ENCODE measurements at places on chromosomes 16 and 17.

DNA sequence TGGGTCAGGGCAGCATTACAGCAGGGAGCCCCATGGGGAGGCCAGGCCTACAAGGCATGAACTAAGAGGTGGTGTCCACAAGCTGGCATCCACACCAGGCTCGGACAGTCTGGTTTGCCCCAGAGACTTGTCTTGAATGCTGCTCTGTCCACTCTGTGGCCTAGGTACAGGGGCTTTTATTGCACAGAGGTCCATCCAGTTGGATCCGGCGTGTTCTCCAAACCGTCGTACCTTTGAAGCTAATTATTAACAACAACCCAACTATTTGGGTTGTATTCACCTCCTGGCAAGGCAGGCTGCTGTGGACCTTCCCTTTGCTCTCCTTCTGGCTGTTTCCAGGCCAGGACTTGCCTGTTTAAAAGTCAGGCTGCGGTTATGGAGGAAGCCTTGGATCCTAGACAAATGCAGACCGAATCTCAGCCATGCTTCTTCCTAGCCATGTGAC, 123.4 kb downstream of the CLEC16A start:
- DNase-seq = no peak

DNA sequence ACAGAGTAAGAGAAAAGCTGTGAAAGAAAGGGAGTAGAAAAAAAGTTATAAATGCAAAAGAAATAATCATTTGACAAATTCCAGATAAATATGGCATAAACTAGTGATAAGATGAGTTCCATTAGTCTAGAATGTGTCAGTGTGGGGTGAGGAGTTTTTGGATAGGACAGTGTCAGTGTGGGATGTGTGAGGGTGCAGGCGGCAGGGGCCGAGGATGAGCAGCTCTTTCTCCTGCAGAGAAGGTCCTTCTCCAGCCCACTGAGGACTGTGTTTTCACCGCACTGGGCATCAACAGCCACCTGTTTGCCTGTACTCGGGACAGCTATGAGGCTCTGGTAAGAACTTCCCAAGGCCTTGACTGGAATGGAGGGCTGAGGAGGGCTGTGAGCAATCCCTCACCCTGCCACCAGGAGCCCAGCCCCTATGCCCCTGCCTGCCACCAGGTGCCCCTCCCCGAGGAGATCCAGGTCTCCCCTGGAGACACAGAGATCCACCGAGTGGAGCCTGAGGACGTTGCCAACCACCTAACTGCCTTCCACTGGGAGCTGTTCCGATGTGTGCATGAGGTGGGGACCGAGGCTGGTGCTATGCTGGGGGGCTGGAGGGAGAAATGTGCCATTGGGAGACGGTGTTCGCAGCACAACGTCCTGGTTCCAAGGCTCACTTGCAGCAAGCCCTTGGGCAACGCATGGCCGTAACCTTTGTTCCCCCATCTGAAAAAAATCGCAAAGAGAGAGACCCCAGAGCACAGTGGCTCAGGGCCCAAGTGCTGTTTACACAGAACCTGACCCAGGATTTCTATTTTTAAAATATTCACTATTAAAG, 13.1 kb downstream of the RAPGEFL1 start:
- DNase-seq = no peak

GRCh38 chr16:67372664-67373063, 20.6 kb downstream of the TPPP3 start:
- DNase-seq = no peak

- DNase-seq = no peak
Measured at GRCh38 chr16:50836121-50836621, 94.3 kb downstream of the CYLD start.

- DNase-seq = no peak
Measured at GRCh38 chr16:12201216-12201615, 224.7 kb downstream of the SNX29 start.

DNA sequence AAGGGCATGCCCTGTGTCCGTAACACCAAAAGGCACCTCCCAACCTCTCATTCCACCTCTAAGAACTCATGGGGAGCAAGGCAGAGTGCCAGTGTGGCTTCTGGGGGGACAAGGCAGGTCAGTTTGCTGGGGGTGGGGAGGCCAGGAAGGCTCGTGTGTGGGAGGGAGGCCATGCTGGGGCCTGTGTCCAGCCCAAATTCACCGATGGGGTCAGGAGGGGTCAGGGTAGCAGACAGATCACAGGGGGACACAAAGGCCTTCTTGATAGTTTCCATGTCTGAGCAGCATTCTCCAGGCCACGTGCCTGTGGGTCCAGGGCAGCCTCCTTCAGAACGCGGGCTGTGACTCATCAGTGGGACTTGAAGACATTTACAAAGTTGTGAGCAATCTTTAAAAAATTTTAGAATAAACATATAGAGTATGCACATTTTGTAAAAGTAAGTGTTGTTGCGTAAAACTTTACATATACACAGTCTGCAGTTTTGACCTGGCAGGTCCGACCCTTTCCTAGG, 20.9 kb downstream of the SPACA3 start:
- DNase-seq = no peak

DNA sequence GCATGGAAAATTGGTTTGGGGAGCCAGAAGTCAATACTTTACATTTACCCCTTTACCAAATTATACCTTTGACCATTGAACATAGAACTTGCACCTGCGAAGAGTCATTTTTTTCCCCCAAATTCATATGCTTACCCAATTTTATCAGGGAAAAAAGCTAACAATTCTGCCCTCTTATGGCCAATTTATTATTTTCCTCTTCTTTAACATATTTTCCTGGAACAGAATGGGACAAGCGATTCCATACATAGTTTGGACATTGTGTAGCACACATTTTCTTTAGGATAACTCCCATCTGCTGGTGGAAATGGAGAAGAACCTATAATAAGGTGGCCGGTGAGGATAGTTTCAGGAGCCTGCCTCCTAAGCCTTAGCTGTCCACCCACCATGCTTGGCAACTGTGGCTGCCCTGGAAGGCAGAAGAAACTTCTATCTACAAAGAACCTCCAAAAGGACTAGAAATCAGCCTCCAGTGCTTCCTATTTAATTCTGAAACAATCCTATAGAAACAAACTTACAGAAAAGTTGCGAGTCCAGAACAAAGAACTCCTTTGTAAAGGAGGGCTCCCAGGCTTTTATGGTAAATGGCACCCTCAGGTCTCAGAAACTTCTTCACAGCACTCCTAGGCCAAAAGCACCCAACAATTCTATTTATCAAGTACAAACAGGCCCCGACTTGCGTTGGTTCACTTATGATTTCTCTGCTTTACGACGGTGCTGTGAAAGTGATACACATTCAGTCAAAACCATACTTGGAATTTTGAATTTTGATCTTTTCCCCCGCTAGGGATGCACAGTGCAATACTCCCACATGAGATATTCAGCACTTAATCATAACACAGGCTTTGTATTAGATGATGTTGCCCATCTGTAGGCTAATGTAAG, 64.1 kb upstream of the CACNG4 start:
- DNase-seq = no peak

DNA sequence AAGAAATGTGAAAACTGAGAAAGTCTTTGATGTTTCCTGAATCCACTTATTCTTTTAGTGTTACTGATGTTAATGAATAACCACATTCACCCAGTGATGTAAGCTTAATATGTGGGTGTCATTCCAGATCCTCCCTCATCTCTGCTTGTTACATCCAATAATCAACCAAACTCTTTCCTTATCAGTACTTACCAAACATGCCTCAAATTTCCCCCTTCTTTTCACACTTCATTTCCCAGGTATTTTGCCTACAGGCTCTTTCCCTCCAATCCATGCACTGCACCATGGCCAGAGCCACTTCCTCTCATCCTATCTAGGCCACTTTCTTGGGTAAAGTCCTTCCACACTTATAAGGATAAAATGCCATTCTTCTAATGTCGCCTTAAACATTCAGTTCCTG, 451.5 kb downstream of the NPIPA7 start:
- DNase-seq = no peak

DNA sequence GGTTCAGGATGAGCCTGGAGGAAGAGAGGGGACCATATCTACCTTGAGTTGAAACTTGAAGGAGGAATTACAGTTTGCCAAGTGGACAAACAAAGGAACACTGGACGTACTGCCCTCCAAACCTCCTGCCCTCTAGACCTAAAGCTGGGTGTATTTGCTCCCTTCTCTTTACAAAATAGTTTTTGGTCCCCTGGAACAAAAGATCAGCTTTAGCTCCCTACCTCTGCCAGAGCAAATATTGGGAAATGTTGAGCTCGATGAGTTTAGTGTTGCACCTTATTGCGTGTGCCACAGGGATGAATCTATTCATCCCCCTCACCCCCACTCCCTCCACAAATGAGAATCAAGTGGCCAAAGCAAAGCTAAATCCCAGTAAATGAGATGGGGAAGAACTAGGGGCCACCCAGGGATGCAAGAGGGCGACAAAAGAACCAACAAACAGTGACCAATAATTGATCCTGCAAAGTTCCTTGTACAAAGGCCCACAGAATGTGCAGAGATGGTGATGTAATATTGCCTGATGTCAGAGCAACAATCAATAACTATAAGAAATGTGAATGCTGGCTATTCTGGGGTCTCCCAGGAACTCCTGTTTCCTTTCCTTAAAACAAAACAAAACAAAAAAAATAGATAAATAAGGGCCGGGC, 17.2 kb upstream of the TAT start:
- DNase-seq = no peak

GRCh38 chr16:87698241-87698640, 67.5 kb downstream of the KLHDC4 start:
- no peak for DNase-seq

GRCh38 chr17:21573961-21574610, 118.2 kb upstream of the KCNJ18 start:
- no peak for DNase-seq

GRCh38 chr17:50268743-50269275, 5.5 kb upstream of the TMEM92 start:
- DNase-seq = no peak

- no peak for DNase-seq
Measured at GRCh38 chr17:70205401-70205800, 36.1 kb downstream of the KCNJ2 start.

GRCh38 chr16:69465083-69465721, 40.8 kb downstream of the CYB5B start:
- no peak for DNase-seq

- no peak for DNase-seq
Measured at GRCh38 chr17:27368151-27368795, 74.4 kb downstream of the WSB1 start.

All from activated T-helper 9 cell treated with anti-CD3 and anti-CD28 coated beads, Interleukin-2, amount 50 U/mL, for 16 hours (primary cell).